ENCODE measurements at places on chromosomes 12 and 14.

DNA sequence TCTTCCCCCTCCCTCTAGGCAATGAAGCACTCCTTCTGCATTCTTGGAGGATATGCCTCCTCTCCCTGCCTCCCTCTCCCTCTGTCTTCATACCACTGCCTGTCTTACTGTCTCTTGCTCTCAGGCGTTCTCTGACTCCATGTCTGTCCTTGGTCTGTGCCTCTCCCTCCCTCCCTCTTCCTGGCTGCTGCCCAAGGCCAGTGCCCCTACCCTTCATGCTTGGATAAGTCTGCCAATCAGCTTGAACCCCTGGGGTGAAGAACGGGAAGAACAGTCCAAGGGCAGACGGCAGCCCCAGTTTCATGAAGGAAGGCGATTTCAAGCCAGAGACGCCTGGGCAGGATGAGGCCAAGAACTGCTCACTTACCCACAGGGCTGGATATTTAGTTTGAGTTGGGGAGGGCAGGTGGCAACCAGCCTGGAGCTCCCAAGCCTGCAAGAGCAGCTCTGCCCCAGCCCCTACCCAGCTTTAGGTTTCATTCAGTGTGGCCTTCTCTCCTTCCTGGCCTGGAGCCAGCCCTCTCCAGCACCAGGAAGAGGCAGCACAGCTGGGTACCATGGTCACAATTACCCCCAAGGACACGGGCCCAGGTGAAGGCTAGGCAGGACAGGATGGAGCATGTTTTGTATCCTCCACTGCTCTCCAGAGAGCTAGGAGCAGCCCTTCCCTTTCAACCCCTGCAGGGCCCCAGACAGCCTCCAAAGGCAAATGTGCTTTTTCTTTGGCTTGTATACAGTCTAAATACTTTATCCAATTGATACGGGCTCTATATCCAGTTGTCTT, 35.8 kb upstream of the LTBP2 start:
- DNase-seq, result no peak

GRCh38 chr12:83092606-83093005, 405.9 kb downstream of the TMTC2 start:
- no peak for DNase-seq

DNA sequence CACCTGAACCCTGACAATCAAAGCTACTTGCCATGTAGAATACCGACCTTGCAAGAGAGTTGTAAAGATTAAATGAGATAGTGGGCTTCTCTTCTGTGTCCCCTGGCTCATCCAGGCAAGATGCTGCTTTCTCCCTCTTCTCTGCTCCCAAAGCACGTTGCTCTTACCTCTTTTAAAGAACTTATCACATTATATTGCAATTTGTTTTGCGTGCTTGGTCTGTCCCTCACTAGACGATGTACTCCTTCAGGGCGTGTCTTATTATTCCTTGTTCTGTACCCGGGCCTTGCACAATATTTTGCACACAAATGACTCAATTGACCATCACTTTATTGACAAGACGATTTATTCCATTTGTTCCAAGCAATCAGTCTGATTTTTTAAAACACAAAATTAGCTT, 3.3 kb downstream of the DCN start:
- no peak for DNase-seq

GRCh38 chr12:98492580-98493140, 22.7 kb upstream of the TMPO start:
- DNase-seq, result no peak

GRCh38 chr14:58782011-58782410, 144.2 kb downstream of the DACT1 start:
- DNase-seq, result no peak

DNA sequence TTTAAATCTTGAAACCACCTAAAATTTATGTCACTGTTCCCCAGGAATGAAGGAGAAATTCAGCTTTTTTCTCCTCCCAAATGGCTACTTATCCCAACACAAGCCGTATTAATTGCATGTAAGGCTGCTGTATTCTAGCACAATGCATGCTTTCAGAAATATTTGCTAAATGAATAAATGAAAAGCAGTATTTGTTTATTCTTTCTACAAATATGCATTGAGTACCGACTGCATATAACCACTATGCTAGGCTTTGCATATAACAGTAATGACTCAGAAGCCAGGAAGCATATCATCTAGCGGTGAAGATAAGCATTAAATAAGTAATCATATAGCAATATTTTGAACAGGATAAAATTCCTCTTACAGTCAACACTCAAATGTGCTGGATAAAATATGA, 5.7 kb upstream of the LRR1 start:
- no peak for DNase-seq

- no peak for DNase-seq
Observed at GRCh38 chr12:112191840-112192321, 66.5 kb downstream of the TRAFD1 start.

GRCh38 chr12:26125400-26126339, 833 bp upstream of the BHLHE41 start:
- DNase-seq, result peak; percentile 28

- DNase-seq, result no peak
Observed at GRCh38 chr12:8890313-8891085, 23.8 kb upstream of the PHC1 start.

- DNase-seq, result no peak
Observed at GRCh38 chr12:130849561-130850417, 10.7 kb upstream of the STX2 start.

- no peak for DNase-seq
Observed at GRCh38 chr14:83863042-83863774, 1666.7 kb upstream of the FLRT2 start.

DNA sequence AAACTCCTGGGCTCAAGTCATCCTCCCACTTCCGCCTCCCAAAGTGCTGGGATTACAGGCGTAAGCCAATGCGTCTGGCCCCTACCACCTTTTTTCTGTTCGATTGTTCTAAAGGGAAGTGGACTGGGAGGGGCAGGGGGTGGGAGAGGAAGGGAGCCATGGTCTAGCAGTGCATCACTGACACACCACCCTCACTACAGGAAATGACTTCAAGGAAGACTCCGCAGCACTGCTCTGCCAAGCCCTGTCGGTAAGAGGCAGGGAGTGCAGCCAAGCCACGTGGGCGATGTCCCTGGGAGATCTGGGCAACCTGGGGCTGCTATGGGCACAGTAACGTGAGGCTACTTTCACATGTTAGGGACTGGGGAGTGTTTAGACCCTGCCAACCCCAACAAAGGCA, 18.0 kb downstream of the LRRC74A start:
- DNase-seq, result peak; percentile 28

GRCh38 chr12:3120701-3121100, 43.5 kb downstream of the TSPAN9 start:
- no peak for DNase-seq

- no peak for DNase-seq
Observed at GRCh38 chr14:52150162-52150561, 81.3 kb upstream of the NID2 start.

DNA sequence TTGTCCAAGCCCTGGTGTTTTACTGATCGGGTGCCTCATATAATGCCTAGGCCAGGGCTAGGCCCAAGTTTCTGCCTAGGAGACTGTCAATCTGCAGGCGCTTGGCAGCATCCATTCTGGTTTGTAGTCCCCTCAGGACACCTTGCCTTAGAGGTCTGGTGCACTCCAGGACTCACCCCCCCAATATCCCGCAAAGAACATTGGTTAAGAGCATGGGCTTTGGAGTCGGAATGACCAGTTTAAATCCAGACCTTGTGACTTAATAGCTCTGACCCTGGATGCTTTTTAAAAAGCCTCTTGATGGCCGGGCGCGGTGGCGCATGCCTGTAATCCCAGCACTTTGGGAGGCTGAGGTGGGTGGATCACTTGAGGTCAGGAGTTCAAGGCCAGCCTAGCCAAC, 60.0 kb downstream of the GALNT16 start:
- no peak for DNase-seq

DNA sequence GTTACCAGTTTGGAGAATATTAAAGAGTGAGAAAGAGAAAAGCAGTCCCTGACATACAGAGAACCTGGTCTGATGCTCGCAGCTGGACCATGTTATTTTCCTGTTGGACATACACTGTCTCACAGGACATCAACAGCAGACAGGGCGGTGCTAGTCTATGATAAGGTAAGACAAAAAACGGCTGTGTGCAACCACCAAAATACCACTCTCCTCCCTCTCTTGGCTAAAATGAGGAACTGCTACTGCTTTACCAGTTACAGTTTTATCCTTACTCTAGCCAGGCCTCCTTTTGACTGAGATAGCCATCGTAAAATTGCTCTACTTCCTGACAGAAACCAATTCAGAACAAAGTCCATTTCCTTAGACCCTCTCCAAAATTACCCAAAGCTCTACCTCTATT, 47.0 kb upstream of the ERGIC2 start:
- no peak for DNase-seq

GRCh38 chr14:31395572-31396205, 24.7 kb downstream of the HEATR5A start:
- no peak for DNase-seq

- DNase-seq, result no peak
Observed at GRCh38 chr12:53601296-53601847, 24.8 kb downstream of the ATF7 start.

GRCh38 chr14:71056168-71056567, 148.9 kb downstream of the PCNX1 start:
- no peak for DNase-seq

DNA sequence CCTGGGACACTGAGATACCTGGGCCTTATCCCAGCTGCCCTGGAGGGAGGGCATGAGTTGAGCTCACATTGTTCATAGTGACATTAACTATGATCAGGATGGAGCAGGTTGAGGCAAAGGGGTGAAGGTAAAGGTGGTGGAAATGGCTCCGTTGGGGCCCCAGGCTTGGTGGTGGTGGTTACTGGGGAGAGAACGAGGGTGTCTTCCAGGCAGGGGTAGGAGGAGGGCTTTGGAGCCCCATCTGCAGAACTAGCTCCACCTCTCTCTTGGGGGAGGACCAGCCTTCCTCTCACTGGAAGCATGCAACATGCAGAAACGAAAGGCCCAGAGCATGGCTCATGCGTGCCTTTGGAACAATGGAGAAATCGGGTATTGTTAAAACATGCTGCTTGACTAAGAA, 217.0 kb downstream of the SLC41A2 start:
- DNase-seq, result no peak

GRCh38 chr12:95057424-95057823, 16.0 kb downstream of the NR2C1 start:
- no peak for DNase-seq

DNA sequence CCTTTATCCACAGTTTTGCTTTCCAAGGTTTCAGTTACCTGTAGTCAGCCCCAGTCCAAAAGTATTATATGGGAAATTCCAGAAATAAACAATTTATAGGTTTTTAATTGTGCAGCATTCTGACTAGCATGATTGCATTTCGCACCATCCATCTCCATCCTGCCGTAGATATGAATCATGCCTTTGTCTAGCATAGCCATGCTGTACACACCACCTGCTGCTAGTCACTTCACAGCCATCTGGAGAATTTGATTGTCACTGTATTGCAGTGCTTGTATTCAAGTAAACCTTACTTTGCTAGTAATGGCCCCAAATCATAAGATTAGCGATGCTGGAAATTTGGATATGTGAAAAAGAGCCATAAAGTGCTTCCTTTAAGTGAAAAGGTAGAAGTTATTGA, 36.0 kb downstream of the MUCL1 start:
- DNase-seq, result no peak

Data from stimulated activated CD4-positive, alpha-beta T cell treated with anti-CD3 and anti-CD28 coated beads, Interleukin-12 subunit alpha, Interleukin-12 subunit beta, amount 100 ng/mL, for 24 hours (primary cell).